ENCODE measurements at places on chromosomes 5 and 9.

GRCh38 chr5:165504674-165505073 is 1999.3 kb downstream of the MAT2B start:
- DNase-seq = no peak

- no peak for DNase-seq
Measured at GRCh38 chr5:128144491-128144890, 60.9 kb downstream of the SLC12A2 start.

- no peak for DNase-seq
Measured at GRCh38 chr9:134917431-134918373, at the start of gene FCN1. Gene FCN1, minus strand, starts transcription at chr9:134917912. Its CDS starts 41 bp downstream, at chr9:134917871.

DNA sequence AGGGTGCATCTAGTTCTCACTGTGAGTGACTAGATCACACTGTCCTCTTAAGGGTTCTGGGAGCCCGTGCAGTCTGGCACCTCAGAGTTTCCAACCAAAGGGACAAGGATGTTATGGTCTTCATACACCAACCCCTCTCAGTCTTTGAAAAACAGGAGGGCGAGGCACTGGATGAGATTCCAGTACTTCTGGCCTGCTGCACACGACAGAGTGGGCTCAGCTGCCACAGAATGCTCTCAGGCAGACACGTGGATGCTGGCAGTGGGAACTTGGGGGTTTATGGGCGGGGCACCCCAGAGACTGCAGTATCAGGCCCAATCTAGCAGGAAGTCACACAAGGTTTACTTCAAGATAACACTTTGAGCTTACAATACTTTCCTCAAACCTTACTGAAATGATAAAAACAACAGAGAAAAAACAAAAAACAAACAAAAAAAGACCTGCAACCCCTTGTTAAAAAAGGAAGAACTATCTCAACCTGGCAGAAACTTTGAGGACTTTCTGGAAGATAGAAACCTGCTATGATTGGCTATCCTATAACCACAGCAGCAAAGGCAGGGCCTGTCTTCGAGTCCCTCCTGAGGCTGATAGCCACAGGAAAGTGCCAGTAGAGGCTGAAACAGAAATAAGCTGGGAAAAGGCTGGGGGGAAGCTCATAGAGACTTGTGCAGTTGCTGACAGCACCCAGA is 28.3 kb upstream of the TGFBR1 start:
- no peak for DNase-seq

DNA sequence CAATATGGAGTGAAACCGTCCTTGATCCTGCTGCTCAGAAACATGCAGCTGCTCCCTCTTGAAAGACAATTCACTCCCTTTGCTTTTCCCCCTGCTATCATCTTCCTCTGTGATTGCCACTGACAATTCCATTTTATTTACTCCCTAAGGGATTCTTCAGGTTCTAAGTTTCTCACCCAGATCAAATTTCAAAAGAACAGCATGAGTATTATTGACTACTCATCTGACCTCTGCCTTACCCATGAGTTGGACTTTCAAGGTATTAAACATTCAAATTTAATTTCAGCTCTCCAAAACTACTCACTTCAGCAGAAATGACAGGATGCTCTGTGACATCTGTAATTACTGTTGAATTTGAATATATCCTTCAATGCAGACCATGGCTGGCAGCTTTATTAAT is 236.5 kb upstream of the HAPLN1 start:
- no peak for DNase-seq

Data from activated CD4-positive, alpha-beta T cell treated with anti-CD3 and anti-CD28 coated beads, Interleukin-2, amount 50 U/mL, for 4 hours (primary cell).